ENCODE measurements at places on chromosomes 1 and 21.

DNA sequence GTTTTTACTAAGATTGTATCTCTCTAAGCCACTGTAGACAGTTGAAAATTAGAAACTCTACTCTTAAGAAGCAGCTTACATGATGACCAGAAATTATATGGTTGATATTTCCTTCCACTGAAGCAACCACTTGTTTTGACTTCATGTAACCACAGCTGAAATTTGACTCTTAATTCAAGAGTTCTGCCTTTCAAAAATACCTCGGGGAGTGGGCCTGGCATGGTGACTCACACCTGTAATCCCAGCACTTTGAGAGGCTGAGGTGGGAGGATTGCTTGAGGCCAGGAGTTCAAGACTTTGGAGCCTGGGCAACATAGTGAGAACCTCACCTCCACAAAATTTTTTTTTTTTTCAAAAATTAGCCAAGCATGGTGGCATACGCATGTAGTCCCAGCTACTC lies 4.3 kb downstream of the AMPD1 start:
- no peak for DNase-seq

DNA sequence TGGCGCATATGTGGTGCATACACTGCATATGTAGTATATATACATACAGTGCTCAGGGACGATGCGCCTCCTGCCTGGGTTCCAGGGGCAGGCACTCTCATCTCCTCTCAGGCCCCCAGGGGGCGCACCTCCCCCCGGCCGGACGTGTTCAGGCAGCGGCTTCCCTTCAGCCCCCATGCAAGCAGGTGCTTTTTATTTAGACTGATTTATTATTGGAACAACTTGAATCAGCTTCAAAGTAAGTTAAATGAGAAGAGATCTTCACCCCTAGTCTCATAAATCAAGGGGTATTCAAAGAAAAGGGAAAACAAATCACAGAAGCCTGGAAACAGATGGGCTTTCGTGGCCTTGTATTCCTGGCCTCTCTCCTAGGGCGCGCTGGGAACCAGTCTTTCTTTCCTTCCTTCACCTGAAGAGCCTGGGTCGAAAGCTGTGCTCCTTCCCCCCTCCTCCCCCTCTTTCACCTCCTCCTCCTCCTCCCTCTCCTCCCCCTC lies 64.6 kb downstream of the UBIAD1 start:
- DNase-seq, result peak; percentile 25

- DNase-seq, result no peak
These were observed 23.9 kb downstream of the HSPG2 start for GRCh38 chr1:21913258-21913657.

GRCh38 chr1:35931446-35932157 lies 697 bp downstream of the AGO3 start:
- no peak for DNase-seq

DNA sequence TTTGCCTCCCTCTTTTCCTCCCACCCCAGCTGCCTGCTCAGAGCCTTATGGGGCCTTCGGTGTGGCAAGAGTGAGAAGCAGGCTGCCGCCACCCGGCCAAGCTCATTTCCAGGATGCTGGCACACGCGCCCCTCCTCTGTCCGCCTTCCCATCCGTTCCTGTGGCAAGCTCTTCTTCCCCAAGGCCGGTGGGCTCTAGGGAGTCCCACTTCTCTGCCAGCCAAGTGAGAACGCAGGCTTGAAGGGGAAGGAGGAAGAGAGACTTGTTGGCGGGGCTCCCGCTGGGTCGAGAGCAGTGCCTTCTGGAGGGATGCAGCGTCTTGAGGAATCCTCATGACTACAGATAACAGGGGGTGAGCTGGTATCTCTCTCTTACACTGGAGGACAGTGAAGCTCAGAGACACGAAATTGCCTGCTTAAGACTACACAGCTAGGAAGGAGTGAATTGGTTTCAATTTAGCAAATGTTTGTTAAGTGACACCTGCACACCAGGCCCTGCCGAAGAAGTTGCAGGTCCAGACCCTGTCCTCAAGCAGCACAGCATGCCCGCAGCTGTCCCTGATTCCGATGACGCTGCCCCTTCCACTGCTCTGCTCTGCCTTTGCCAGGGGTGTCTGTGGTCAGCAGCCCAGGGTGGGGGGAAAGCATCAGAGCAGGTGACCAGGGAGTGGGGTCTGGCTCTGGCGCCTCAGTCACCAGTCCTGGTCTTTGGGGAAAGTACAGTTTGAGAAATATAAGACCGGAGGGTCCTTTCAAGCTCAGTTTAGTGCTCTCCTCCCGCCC lies 40.1 kb upstream of the FOXO6 start:
- DNase-seq, result no peak

DNA sequence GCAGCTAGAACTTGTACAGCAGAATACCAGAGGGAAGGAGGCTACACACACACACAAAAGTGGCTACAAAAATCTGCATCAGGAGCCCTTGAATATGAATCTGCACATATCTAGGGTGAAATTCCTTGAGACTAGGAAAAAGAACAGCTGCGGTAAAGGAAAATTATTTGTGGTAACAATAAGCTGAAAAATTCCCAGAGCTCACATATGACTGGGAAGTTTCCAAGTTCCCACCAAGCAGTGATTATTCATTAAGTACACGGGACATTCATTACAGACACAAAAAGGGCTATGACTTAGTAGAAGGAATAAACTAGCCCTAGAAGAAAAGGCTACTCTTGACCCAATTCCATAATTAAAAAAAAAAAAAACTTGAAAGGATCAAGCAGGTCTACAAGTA lies 149.5 kb upstream of the BACE2 start:
- DNase-seq, result no peak

DNA sequence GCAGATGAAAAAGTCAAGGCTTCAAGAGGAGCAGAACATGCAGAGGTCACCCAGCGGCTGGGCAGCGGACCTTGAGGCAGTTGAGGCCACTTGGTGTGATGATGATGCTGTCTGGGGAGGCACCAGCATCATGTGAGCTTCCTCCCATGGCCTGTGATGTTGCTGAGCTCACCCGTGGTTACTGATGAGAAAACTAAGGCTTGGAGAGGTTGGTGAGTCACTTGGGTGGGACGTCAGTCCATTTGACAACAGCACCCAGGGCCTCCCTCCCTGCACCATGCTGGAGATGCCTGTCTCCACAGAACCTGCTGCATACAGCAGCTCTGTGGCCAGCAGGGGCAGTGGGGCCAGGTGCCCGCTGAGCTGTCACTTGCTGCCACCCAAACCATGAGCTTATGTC lies 146.8 kb downstream of the NPHP4 start:
- no peak for DNase-seq

DNA sequence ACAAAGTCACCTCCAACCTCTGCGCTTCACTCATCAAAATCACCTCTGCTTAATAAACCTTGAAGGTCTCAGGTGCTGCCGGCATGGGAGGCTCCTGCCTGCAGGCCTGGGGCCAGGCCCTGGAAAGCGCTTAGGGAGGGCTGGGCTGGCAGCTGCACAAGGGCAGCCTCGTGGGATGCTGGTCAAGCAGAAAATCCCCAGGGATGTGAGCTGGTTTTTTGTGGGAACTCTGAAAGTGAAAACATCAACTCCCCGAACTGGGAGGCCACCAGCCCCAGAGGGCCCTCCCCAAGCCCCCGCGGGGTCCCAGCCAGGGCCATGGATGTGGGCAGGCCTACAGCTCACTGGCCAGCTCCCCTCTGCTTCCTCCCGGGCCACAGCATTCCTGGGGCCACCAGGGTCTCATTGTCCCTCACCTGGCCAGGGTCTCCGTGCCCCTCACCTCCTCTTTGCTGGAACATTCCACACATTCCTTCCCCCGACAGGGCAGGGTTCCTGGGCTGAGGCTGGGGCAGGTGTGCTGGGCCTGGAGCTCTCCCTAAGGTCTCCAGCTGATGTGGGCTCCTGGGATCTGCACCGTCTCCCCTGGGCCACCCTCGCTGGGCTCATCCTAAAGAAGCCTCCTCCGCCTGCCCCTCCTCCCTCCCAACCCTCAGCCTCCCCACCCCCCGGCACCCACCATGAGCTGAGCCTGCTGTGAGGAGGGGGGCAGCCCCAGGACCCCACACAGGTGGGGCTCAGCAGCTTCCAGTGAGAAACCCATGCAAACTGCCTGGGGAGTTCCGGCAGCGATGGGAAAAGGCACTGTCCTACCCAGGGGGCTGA lies 36.0 kb upstream of the POFUT2 start:
- no peak for DNase-seq

DNA sequence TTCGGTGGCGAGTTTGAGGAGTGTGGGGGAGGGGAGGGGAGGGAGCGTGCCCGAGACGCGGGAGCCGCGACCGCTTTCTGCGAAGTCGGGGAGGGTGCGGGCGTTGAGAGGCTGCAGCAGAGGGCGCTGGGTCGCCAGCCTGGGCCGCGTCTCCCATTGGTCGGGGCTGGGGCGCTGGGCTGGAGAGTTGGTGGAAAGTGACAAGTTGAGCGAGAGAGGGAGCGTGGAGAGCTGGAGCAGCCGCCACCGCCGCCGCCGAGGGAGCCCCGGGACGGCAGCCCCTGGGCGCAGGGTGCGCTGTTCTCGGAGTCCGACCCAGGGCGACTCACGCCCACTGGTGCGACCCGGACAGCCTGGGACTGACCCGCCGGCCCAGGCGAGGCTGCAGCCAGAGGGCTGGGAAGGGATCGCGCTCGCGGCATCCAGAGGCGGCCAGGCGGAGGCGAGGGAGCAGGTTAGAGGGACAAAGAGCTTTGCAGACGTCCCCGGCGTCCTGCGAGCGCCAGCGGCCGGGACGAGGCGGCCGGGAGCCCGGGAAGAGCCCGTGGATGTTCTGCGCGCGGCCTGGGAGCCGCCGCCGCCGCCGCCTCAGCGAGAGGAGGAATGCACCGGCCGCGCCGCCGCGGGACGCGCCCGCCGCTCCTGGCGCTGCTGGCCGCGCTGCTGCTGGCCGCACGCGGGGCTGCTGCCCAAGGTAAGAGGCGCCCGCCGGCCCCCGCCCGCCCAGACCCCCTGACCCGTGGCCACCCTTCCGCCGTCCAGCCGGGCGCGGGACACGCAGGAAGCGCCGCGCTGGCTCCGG lies at the start of gene ROR1:
ROR1 (plus strand) TSS at position 203 of the 802 bp plus-strand sequence.
- DNase-seq, result peak; percentile 66

- DNase-seq, result peak; percentile 50
These were observed 171.0 kb downstream of the ZZZ3 start for GRCh38 chr1:77511440-77511840.

- no peak for DNase-seq
These were observed 16.0 kb downstream of the LRIG2 start for GRCh38 chr1:113088972-113089371.

- no peak for DNase-seq
These were observed 2.9 kb upstream of the GPR25 start for GRCh38 chr1:200869753-200870391.

DNA sequence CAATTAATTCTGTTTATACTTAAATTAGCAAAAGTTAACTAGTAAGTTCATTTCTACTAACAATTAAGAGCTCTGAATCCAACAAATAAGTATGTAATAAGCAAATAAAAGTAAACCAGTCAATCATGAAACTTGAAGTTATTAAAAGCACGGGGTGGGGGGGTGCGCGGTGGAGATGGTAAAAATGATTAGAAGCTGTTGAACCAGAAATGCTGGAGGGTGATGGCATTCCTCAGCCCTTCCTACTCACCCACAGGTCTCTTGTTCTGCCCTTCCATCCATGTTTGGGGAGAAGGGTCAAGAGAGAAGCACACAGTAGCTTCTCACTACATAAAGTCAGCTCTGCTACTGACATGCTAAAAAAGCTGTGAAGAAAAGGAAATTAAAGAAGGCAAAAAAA lies 63.5 kb downstream of the AKT3 start:
- no peak for DNase-seq

- no peak for DNase-seq
These were observed 54.0 kb upstream of the ECE1 start for GRCh38 chr1:21344098-21344749.

GRCh38 chr1:63612971-63613370 lies 19.8 kb downstream of the PGM1 start:
- DNase-seq, result no peak

- no peak for DNase-seq
These were observed 23.0 kb upstream of the PNRC2 start for GRCh38 chr1:23936481-23937176.

- no peak for DNase-seq
These were observed 23.2 kb upstream of the RGSL1 start for GRCh38 chr1:182426442-182427430.

DNA sequence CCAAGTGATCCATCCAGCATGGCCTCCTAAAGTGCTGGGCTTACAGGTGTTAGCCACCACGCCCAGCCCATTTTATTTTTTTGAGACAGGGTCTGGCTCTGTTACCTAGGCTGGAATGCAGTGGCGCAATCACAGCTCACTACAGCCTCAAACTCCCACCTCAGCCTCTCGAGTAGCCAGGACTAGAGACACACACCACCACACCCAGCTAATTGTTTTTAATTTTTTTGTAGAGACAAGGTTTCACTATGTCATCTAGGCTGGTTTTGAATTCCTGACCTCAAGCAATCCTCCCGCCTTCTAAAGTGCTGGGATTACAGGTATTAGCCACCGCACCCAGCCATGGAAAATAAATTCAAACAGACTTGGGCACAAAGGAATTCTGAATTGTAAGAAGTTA lies 31.9 kb downstream of the PUM1 start:
- DNase-seq, result no peak

DNA sequence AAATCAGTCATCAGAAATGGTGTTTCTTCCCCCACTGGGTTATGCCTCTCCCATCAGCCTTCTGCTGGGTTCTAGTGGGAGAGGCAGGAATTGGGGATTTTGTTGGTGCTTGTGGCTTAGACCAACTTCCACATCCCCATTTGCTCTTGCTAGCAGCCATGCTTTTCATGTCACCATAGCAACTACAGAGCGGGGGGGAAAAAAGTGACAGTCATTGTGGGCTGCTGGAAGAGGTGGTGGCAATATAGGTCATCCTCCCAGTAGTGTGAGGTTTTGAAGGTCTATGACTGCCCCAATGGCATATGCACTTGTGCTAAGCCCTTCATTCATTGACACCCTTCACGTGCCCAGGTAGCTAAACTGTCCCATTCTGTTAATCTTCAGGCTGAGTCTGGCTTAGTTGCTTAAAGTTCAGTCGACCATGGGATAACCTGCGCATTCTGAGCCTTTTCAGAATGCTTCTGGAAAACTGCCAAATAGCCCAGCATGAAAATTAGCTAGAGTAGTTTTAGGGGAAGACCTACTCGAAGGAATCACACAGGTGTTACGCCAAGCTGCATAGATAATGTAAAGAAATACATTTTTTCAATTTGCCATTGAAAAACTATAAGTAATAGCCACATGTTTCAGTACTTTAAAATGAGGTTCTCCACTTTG lies 53.7 kb upstream of the ZNF326 start:
- no peak for DNase-seq

GRCh38 chr21:41897047-41897669 lies 18.0 kb upstream of the PRDM15 start:
- no peak for DNase-seq

GRCh38 chr1:156833603-156834002 lies 17.0 kb upstream of the SH2D2A start:
- no peak for DNase-seq
